T-helper 22 cell (primary cell): ENCODE measurements at places on chromosomes 13 and 19.
A peak's percentile ranks its signal among the peaks of the same experiment; 100 is the strongest.

GRCh38 chr19:43777163-43777695, 3.5 kb downstream of the KCNN4 start:
- peak; percentile 51 for DNase-seq

DNA sequence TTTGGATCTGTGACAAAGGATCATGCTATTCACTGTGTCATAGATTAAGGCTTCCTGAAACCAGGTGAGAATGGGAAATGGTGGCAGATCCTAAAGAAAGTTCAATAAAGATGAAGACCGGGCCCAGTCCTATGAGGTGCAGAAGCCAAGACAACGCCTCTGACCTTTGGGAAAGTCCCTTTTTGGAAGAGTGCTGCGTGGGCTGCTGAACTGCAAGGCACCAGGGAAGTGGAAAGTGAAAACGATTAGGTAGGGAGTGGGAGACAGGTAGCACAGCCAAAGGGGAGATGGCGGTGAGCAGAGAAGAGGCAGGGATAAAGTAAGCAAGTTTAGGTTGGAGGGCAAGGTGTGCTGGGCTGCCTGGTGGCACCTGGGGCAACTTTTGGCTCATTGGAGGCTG, 16.3 kb downstream of the MBNL2 start:
- DNase-seq = no peak

- no peak for DNase-seq
Measured at GRCh38 chr19:41967054-41967783, 8.1 kb upstream of the RABAC1 start.

DNA sequence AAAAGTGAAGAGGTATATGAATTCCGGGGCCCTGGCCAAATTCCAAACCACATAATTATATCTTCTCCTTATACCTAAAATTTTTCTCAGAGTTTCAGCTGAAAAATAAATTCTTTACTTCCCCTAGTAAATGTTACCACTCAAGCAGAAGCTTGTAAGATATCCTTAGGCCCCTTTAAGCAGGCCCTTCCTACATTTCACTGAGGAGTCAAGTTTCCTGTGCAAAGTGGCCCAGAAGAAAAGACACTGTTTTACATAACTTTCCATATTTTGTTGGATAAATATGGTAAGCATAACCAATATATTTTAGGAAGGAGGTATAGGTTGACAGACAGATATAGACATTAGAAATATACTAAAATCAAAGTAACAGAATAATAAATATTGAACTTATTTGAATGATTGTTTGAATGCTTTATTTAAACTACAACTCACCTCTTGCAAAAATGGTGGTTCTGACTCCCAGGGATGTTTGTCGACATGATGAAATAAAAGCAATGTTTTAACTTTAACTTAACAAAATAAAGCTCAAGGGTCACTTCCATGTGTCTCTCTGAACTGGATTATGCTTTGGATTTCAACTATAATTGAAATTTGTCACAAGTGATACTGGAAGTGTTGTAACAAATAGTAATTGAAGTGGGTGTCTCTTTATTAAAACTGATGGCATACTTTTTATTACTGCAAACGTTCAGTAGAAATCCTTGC, 141.2 kb downstream of the SPRY2 start:
- DNase-seq = no peak

GRCh38 chr19:1730157-1730556, 23.1 kb upstream of the ONECUT3 start:
- no peak for DNase-seq

- no peak for DNase-seq
Measured at GRCh38 chr13:24328145-24328544, 18.8 kb downstream of the C1QTNF9 start.

GRCh38 chr13:26584713-26585112, 27.2 kb downstream of the WASF3 start:
- no peak for DNase-seq

- DNase-seq = no peak
Measured at GRCh38 chr13:39102981-39103490, 64.8 kb downstream of the NHLRC3 start.

DNA sequence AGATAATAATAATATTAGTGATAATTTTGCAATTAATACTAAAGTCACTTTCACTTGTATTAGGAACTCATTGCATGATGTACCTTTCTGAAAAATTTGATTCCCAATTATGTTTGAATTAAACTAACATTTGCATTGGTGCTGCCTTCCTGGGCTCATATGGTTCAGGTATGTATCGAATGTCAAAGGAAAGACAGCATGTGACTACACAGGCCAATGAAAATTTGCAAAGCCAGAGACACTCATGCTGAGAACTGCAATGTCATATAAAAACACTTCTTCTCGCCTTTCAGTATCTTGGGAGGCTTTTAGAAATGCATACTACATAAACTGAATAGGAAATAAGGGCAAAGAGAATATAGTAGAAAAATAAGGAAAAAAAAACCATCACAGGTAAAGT, 44.3 kb downstream of the RAP2A start:
- DNase-seq = no peak

DNA sequence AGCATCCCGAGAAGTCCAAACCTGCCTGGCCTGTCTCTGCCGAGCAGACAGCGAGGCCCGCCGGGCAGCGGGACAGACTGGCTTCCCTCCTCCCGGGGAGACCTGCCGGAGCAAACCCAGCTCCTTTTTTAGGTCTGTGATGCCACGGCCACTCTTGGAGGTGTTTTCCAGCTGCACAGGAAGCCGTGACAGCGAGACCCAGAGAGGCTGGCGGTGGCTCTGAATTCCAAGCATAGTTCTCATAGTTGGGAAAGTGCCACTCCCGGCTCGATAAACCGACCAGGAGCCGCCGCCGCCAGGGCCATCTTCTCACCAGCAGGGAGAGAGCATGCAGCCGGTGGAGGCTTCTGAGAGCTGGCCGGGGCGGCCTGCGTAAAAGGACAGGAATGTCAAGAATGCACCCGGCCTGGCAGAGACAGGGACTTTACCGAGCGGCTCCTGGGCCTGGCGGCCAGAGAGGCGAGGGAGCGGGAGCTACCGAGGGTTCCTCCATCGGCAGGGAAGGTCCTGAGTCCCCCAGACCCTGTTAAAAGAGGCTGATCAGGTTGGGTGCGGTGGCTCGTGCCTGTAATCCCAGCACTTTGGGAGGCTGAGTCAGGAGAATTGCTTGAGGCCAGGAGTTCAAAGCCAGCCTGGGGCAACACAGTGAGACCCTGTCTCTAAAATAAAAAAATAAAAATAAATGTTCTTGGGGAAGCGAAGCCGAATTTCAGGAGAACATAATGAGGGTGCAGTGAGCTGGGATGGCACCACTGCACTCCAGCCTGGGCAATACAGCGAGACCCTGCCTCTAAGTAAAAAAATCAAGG, 64.9 kb downstream of the GADD45B start:
- DNase-seq = no peak

- no peak for DNase-seq
Measured at GRCh38 chr13:113464476-113464875, 11.2 kb upstream of the ADPRHL1 start.

GRCh38 chr19:10412257-10412977, 7.9 kb upstream of the PDE4A start:
- no peak for DNase-seq

GRCh38 chr19:19820774-19821320, 703 bp downstream of the ZNF506 start:
- no peak for DNase-seq

GRCh38 chr13:23320926-23321534, 112.5 kb downstream of the SACS start:
- DNase-seq = no peak

DNA sequence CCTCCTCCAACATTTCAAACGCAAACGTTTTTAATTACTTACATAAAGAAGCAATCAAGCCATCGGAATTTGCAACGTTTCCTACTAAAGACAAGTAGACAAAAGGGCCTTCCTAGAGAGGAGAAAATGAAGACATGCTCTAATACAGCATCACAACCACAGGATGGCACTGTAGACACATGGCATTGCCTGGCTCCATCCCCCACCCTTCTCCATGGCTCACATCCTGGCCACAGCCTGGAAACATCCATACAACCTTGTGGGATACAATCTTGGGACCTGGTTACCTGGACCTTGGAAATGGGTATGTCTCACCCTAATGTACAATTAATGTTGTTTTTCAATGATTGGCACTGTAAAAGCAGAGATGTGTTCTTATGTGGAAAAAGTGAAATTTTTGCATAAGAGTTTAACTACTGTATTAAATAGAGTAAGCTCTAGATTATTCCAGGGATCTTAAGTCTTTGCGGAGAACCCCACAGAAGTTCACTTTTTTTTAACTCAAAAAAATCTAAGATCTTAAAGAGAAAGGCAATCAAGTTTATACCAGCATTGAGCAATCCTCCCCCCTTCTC, 21.5 kb downstream of the EBPL start:
- DNase-seq = no peak

- DNase-seq = no peak
Measured at GRCh38 chr13:57326532-57326931, 159.5 kb downstream of the PRR20E start.

DNA sequence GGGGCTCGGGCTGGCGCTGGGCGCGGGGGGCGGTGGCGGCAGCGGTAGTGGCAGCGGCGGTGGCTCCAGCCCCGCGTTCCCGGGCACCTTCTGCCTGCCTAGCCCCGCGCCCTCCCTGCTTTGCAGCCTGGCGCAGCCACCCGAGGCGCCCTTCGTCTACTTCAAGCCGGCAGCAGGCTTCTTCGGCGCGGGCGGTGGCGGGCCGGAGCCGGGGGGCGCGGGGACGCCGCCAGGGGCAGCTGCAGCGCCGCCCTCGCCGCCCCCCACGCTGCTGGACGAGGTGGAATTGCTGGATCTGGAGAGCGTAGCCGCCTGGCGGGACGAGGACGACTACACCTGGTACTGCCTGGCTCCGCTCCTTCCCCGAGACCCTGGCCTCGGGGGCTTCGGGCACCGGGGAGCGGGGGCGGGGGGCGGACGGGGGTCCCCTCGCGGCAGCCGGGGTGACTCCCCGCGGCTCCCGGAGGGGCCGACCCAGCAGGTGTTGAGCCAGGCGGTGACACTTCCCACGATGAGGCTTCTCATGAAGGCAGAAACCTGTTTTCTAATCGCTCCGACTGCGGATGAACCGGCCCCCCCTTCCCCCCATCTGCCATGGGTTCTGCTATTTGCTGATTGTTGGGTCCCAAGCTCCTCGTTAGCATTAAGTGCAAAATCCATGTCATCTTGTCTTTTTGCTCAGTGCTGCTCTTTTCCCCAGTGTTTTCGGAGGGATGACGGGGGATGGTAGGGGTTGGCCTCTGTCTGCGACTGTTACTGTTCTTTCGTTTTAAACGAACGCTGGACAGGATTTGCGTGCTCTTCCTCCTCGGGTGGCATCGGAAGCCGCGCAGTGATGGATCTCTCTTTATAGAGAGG, 943 bp downstream of the SLAIN1 start:
- peak; percentile 20 for DNase-seq

DNA sequence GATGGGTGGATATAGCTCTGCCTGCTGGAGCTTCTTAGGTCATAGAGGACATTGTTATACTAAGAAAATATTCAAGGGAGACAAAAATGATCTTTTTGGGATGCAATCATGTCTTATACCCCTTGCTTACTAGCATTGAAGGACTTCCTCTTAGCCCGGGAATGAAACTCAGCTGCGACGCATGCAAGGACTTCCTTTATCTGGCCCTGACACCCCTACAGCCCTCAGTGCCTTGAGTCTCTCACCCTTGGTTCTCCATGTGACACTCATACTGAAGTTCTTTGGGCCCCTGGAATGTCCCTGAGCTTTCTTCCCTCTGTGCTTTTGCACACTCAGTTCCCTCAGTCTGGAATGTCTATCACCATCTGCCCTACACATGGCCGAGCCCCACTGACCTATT, 72.5 kb upstream of the MTIF3 start:
- DNase-seq = no peak

DNA sequence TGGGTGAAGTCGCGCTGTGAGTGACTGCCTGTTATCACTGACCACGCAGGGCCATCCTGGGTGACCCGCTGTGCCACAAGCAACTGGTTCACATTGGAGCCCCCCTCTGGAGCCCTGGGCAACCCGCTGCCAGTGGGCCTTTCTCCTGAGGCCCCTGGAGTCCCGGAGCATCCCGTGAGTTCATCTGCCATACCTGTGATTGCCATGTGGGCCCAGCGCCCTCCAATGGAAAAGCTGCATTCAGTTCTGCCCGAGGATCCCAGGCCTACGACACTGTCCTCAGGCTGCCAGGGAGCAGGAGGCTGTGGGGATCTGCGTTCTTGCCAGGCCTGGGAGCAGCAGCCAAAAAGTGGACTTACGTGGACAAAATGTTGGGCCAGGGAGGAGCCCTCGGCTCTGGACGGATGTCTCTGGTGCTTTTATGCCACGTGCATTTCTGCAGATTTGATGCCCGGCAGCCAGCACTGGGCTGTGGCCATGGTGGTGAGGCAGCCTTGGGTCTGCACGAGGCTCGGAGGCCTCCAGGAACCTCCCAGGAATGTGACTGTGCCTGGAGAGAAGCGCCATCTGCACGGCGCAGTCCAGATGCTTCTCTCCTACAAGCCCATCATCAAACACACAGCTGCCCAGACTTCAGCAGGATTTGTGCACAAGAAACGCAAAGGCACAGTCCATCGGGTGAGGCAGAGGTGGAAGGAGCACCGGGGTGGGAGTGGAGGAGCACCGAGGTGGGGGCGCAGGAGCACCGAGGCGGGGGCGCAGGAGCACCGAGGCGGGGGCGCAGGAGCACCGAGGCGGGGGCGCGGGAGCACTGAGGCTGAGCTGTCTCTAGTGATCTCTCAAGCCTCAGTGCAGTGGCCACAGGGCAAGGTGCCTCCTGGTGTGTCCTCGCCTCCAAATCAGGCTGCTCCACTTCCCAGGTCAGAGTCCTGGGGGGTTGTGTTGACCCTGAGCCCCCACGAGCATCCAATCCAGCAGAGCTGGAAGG, 44.0 kb downstream of the C13orf46 start:
- DNase-seq = no peak

- no peak for DNase-seq
Measured at GRCh38 chr13:108985166-108985565, 355.8 kb downstream of the MYO16 start.

DNA sequence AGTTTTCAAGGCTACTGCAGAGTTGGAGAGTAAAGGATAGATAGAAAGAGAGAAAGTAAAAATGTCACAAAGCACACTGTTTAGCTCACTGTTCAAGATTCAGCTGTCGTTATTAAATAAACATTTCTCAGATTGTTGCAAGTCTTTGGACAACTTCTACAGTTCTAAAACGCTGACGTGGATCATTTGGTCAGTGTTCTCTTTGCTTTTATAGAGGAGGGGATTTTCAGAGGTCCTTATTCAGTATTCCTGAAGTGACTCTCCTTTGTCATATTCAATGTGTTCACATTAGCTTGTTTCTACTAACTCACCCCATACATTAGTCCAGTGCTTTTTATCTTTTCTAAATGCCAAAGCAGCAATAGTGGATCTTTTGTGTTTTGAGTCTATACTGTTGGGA, 154.7 kb upstream of the ARGLU1 start:
- no peak for DNase-seq
